ENCODE measurements at places on chromosomes 6 and 20.

DNA sequence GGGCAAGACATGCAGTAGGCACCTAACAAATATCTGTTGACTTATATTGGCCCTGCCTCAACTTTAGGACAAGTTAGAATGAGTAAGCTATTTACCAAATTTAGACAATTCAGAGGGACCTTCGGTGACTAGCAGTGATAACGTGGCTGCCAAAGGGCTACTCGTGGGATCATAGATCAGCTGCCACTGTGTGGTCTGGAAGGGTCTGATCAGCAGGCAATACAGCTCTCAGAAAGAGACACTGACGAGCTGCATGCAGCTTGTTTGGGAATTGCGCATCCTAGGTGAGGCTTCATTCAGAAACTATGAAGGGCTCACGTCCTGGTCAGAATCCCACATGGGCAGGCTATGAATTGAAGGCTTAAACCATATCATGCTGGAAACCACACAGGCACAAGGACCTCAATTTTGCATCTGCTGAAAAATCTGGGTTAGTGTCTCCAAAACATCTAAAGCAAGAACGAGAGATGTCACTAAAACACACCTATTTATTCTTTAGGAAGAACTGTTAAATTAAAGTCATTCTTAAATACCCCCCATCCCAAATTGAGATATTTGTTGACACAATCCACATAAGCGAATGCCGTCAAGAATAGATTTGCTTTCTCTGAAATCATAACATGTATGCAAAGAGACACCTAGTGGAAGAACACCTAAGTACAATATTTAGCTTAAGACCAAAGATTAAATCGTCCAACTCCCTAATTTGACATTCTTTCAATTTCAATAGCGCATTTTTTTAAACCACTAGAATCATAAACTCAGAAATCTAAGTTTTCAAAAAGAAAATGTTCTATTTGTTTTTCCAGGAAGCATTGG, 79.6 kb downstream of the IPCEF1 start:
- no peak for DNase-seq

- DNase-seq: no peak
Observed at GRCh38 chr6:155311086-155311485, 3.2 kb downstream of the TFB1M start.

- no peak for DNase-seq
Observed at GRCh38 chr6:134642279-134642678, 307.6 kb downstream of the ALDH8A1 start.

GRCh38 chr6:27205375-27206278, 41.9 kb upstream of the PRSS16 start:
- no peak for DNase-seq

DNA sequence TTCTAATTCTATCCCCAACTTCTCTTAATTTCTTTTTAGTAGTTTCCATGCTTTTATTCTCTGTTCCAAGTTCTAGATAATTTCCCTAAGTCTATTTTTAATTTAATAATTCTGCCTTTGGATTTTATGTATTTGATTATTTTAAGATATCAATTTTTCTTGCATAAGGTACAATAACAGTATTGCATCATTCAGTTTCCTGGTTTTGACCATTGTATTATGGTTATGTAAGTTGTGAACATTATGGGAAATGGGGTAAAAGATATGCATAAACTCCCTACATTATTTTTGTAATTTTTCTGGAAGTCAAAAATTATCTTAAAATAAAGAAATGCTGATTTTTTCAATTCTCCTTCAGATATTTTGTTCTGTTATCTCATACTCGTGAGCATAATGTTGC, 21.1 kb upstream of the CENPW start:
- DNase-seq: no peak

DNA sequence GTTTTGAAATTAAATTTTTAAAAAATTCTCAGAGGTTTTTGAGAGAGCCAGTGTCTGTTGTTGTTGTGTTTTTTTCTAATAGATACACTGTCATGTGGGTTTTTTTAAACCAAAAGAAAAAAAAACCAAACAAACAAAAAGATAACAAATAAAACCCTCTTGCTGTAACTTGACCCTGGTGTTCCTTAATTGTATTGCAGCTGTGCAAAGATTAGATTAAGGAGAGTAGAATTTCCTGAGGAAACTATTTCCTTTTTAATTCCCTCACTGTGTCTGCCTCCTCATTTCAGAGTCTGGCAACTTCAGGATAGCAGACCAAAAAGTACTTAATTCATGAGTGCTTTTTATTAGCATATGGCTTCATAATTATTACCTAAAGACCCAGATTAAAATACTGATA, 281.9 kb downstream of the EPM2A start:
- no peak for DNase-seq

- no peak for DNase-seq
Observed at GRCh38 chr6:137543114-137543513, 48.9 kb upstream of the OLIG3 start.

- no peak for DNase-seq
Observed at GRCh38 chr20:21344206-21344900, 41.2 kb downstream of the XRN2 start.

DNA sequence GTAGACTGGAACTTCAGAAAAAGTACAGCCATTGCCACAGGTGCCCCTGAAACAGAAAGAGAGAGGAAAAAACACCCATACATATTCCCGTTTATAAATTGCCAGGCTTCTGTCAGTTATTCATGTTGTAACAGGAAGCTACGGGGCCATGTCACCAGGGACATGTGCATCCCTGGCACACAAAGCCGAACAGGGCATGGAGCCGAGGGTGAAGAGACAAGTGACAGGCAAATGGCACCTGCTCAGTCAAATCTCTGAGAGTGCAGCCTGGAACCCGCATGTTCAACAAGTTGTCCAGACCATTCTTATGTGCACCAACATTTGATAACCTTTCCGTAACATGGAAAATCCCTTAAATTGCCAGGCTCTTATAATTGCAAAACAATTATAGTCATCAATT, 740.7 kb downstream of the KIF16B start:
- no peak for DNase-seq

All from stimulated activated CD4-positive, alpha-beta T cell treated with anti-CD3 and anti-CD28 coated beads, TNF-alpha, amount 100 ng/mL, for 4 hours (primary cell).